ENCODE measurements at places on chromosomes 2 and 18.

GRCh38 chr2:188471166-188471565 lies 179.5 kb downstream of the GULP1 start:
- no peak for DNase-seq

- DNase-seq = no peak
Measured at GRCh38 chr18:5167831-5168230, 29.2 kb downstream of the AKAIN1 start.

DNA sequence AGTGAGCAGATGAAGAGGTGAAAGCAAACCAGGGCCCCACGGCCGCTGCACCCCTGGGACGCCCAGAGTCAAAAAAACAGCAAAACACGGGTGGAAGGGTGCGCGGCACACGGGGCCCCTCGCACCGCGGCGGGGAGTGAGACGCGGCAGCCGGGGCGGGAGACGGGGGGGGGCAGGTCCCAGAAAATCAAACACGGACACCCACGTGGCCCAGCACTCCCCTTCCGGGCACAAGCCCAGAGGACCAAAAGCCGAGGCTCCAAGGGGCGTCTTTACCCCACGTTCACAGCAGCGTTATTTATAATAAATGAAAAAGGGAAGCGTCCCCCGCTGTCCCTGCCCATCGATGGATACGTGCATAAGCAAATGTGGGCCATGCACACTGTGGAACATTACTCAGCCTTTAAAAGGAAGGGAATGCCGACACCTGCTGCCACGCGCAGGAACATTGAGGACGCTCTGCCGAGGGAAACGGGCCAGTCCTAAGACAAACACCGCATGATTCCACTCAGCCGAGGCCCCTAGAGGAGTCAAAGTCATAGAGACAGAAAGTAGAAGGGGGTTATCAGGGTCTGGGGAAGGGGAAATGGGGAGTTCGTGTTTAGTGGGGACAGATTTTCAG lies 677 bp upstream of the COPS9 start:
- peak; percentile 16 for DNase-seq

DNA sequence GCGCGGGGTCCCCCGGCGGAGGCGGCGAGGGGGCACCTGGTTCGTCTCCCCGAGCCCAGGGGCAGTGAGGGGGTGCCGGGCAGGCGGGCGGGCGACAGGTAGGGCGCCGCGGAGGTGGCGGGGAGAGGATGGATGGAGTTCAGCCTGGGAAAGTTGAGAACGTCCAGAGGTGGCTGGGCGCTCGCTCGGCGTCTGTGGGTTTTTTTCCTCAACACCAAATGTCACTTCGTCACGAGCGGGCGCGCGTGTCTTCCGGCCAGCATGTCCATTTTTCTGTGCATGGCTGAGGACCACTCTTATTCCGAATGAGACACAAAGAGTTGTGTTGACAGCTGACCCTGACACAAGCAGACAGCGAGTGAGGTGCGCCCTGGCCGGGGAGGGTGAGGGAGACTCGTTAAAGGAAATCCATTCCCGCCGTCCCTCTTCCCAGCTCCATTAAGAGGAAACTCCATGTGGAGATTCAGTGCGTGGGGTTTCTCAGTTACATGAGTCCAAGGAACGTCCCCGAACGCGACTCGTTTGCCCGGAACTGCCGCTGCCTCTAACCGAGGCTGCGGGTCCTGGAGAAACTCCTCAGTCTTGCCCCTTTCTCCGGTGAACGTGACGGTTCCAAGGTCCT lies 859 bp downstream of the GREB1L start:
- DNase-seq = peak; percentile 18

DNA sequence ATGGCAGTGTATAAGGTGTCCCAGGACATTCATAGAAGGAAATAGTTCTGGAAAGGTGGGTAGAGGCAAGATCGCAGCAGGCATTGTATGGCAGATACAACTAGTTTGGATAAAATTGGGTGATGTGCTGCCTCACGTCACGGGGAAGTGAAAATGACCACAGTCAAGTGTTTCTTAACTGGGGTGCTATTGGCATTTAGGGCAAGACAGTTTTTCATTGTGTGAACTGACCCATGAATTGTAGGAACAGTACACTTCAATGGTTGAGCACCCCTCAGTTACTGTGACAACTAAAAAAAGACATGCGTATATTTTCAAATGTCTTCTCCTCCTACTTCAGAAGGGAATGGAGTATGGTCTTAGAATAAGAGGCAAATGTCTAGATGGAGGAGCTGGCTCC lies 22.3 kb upstream of the CYRIA start:
- no peak for DNase-seq

GRCh38 chr2:240159251-240159839 lies 18.9 kb upstream of the OTOS start:
- DNase-seq = no peak

GRCh38 chr2:29714333-29714732 lies 207.1 kb downstream of the ALK start:
- DNase-seq = no peak

GRCh38 chr2:49860834-49861233 lies 706.5 kb upstream of the FSHR start:
- DNase-seq = no peak

GRCh38 chr2:240567872-240568677 lies at the start of gene RNPEPL1:
Gene RNPEPL1 (plus strand): TSS chr2:240568484. CDS start chr2:240568587, 103 bp downstream.
- DNase-seq = peak; percentile 48

GRCh38 chr2:102283996-102284395 lies 27.4 kb upstream of the IL1RL1 start:
- no peak for DNase-seq

- DNase-seq = peak; percentile 83
Measured at GRCh38 chr2:232315049-232315922, 63.3 kb upstream of the ALPP start.

DNA sequence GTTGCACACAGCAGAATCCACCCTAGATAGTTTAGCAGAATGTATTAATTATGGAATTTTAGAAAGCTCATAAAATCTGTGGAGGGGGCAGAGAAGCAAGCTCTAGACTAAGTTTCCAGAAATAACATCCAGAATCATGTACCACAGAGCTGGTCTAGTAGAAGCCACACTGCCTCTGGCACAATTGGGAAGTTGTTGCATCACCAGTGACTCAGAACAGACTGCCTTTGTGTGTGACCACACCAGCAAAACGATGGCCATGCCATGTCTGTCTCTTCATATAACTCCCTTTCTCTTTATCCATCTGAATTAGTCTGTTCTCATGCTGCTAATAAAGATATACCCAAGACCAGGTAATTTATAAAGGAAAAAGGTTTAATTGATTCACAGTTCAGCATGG lies 158.9 kb downstream of the CCDC148 start:
- no peak for DNase-seq

GRCh38 chr18:7601246-7601615 lies 34.1 kb downstream of the PTPRM start:
- no peak for DNase-seq

- DNase-seq = peak; percentile 87
Measured at GRCh38 chr2:25951071-25951547, 31.2 kb downstream of the KIF3C start.

- no peak for DNase-seq
Measured at GRCh38 chr18:60350941-60351340, 21.6 kb downstream of the MC4R start.

DNA sequence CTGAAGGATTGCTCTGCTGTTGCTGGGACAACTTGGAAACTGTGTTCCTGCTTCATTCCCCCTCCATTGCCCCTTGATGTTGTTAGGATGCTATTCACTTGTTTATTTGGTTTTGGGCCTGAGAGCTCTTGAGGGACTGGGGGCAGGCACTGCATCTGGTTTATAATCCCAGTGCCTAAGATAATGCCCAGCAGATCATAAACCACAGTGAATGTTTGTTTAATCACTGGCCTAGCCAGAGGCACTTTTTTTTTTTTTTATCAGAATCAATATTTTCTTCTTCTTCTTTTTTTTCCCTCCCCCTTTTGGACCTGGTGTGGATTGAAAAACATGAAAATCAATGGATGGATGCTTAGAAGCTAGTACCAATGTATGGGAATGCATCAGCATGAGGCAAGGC lies 38.1 kb downstream of the KCNS3 start:
- DNase-seq = no peak

- no peak for DNase-seq
Measured at GRCh38 chr2:219731173-219731572, 103.7 kb downstream of the SLC4A3 start.

DNA sequence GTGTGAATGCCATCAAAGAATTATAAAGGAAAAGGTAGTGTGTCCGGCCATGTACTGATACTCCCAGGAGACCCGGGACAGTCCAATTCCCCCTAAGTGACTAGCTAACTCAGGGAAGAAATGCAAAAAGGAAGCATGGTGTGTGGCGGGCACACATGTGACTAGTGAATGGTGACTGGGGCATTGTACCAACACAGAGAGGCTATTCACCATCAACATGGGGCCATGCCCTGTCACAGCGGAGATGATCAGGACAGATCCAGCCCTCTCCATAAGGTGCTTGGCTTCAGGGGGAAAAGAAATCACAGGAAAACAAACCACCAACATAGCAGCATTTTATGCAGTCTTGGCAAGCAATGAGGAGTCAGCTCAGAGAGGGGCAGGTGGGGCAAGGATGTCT lies 34.3 kb downstream of the FAM168B start:
- DNase-seq = no peak

DNA sequence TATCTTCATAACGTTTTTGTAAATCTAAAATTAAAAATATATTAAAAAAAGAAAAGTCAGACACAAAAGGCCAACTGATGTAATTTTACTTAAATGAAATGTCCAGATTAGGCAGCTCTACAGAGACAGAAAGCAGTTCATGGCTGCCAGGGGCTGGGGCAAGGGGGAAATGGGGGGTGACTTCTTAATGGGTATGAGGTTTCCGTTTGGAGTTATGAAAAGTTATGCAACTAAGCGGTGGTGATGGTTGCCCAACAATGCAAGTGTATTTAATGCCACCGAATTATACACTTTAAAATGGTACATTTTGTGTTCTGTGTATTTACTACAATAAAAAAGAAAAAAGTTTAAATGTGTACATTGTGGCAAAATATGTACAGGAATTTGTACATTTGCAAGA lies 70.2 kb upstream of the TEX51 start:
- no peak for DNase-seq

DNA sequence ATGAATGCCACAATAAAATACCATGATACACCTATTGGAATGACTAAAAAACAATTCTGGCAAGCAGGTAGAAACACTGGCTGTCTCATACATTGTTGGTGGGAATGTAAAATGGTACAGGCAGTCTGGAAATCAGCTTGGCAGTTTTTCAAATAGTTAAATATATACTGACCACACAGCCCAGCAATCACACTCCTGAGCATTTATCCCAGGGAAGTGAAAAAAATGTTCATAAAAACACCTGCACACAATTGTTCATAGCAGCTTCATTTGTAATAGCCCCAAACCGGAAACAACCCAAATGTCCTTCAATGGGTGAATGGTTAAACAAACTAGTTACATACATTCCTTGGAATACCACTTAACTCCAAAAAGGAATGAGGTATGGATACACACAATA lies 137.2 kb downstream of the TFCP2L1 start:
- DNase-seq = no peak

DNA sequence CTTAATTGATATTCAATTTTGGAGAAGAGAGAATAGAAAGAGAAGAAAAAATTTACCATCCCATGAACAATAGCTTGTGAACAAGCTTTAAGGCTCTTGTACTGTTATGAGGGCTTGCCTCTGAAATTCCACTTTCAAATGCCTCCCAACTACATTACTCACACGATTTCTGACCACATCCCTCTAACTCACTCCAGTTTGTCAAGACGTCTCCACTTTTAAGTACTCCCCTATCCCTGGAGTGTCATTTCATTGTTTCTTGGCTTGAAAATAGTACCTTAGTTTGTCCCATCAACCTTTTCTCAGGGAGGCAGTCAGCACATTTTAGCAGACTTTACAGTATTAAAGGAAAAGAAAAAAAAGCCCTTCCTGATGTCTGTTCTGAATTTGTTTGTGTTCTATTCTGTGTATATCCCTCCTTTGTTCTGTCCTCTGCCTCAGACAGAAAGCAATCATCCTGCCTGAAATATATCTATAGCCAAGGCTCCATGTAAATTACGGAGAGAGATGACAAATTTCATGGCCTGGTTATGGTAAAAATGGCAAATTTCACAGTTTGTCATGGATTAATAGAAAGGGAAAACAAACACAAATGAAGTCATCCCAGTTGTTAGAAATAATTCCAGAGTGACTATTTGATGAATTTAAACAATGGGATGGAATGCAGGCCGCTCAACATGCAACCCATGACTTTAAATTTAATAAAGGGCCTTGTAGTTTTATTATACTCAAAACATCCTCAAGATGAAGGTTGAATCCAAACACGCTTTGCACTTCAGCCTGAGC lies 228.8 kb downstream of the ETAA1 start:
- no peak for DNase-seq

- DNase-seq = peak; percentile 13
Measured at GRCh38 chr2:240462707-240463273, 27.3 kb downstream of the GPC1 start.

- DNase-seq = no peak
Measured at GRCh38 chr2:154974041-154974440, 275.5 kb downstream of the KCNJ3 start.

- DNase-seq = no peak
Measured at GRCh38 chr2:48066000-48066399, 159.7 kb upstream of the FBXO11 start.

DNA sequence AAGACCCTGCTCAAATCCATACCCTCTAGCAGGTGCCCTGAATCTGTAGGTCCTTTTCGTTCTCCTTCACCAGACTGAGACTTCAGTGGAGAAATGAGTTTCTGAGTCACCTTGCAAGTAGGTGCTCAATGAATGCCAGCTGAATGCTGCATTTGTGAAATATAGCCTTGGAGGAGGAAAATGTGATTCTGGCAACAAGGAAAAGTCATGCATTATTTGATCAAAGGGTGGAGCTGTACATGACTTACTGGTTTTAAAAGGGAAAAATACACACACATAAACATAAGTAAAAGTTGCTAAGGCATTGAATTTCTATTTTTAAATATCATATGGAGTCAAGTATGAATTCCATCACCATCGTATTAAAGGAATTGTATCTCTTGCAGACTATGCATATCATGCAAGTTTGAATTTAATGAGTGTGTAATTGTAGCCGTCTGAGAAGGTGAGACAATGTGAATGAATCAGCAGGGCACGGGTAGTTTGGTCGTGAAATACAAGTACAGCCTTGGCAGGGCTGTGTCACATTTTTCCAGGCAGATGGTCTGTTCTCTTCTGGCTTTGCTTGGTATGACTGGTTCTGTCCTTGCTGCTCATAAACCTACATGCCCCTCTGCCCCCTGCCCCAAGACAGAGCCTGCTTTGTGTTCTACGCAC lies 160.8 kb downstream of the COL6A3 start:
- DNase-seq = no peak

DNA sequence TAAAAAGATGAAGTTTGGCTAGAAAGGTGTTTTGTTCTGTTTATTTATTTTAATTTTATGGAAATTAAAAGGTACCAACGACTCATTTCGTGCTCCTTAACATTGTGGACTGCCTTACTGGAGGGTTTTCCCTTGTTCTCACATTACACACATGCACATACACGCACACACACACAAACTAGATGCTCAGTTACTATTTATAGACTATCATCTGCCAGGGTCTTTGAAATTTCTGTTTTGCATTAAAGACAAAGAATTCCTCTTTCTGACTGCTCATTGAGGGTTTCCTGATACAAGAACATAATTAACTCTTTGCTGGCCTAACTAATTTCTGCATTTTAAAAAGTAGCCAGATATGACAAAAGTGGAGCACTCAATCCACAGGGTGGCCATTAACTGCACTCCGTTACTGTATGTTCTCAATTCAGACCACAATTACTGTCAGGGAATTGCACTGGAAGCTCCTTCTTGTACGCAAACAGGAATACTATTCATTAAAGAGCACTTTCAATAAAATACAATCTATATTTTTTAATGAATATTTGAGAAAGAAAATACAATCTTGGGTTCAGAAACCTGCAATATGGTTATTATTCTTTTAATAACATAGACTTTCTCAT lies 366.9 kb upstream of the GALNT5 start:
- DNase-seq = no peak

- no peak for DNase-seq
Measured at GRCh38 chr2:24594283-24594682, 103.2 kb downstream of the NCOA1 start.
